ENCODE measurements at places on chromosomes 3 and 15. TPM values are rescaled to one million over a fixed set of nuclear protein-coding genes. Genes with fewer than 3 reads are reported as not detected.

FBXL2 gene
- 1.5 TPM for polyA plus RNA-seq

FOXL2 gene
- polyA plus RNA-seq: not detected

PP2D1 gene
- not detected for polyA plus RNA-seq

UBA7 gene
- polyA plus RNA-seq: 54.3 TPM

TRIP4 gene
- polyA plus RNA-seq: 14.7 TPM

ST8SIA2 gene
- polyA plus RNA-seq: 0.02 TPM

EEFSEC gene
- 6.1 TPM for polyA plus RNA-seq

SUSD5 gene
- 0.16 TPM for polyA plus RNA-seq

ISLR gene
- 5.3 TPM for polyA plus RNA-seq

GOLGA6L9 gene
- polyA plus RNA-seq: 8.3 TPM

P2RY1 gene
- polyA plus RNA-seq: 7.0 TPM

POPDC2 gene
- 1.8 TPM for polyA plus RNA-seq

CYP1A2 gene
- polyA plus RNA-seq: not detected

SELENOS gene
- 74.4 TPM for polyA plus RNA-seq

SLCO3A1 gene
- polyA plus RNA-seq: 18.2 TPM

RTP3 gene
- not detected for polyA plus RNA-seq

GOLGA8S gene
- 0.10 TPM for polyA plus RNA-seq

TGM4 gene
- polyA plus RNA-seq: not detected

EFCC1 gene
- polyA plus RNA-seq: 1.0 TPM

MASP1 gene
- polyA plus RNA-seq: 0.14 TPM

XCR1 gene
- polyA plus RNA-seq: 0.34 TPM

SCN11A gene
- polyA plus RNA-seq: 0.02 TPM

SMCO1 gene
- polyA plus RNA-seq: not detected

FURIN gene
- polyA plus RNA-seq: 22.3 TPM

ADGRG7 gene
- not detected for polyA plus RNA-seq

SLC15A2 gene
- 2.1 TPM for polyA plus RNA-seq

PEX5L gene
- not detected for polyA plus RNA-seq

CCR3 gene
- polyA plus RNA-seq: not detected

P3H2 gene
- 9.8 TPM for polyA plus RNA-seq

MESP2 gene
- polyA plus RNA-seq: 0.56 TPM

CIDEC gene
- 0.18 TPM for polyA plus RNA-seq

GUCA1C gene
- polyA plus RNA-seq: not detected

MDFIC2 gene
- polyA plus RNA-seq: not detected

DCUN1D1 gene
- polyA plus RNA-seq: 8.9 TPM

GOLGA6D gene
- polyA plus RNA-seq: not detected

ONECUT1 gene
- not detected for polyA plus RNA-seq

GHSR gene
- not detected for polyA plus RNA-seq

LRRC34 gene
- polyA plus RNA-seq: 0.27 TPM

RAB8B gene
- 2.8 TPM for polyA plus RNA-seq

MRAS gene
- 2.4 TPM for polyA plus RNA-seq

SH3GL3 gene
- 3.3 TPM for polyA plus RNA-seq

ANKRD63 gene
- polyA plus RNA-seq: not detected

SLC24A5 gene
- polyA plus RNA-seq: not detected

TRH gene
- polyA plus RNA-seq: not detected

SPINT1 gene
- polyA plus RNA-seq: 191 TPM

SLC27A2 gene
- polyA plus RNA-seq: 2.0 TPM

FHIT gene
- 3.4 TPM for polyA plus RNA-seq

WNT7A gene
- polyA plus RNA-seq: 0.09 TPM

MAP3K13 gene
- polyA plus RNA-seq: 14.7 TPM

BDH1 gene
- polyA plus RNA-seq: 49.5 TPM

CFAP100 gene
- polyA plus RNA-seq: not detected

USP50 gene
- polyA plus RNA-seq: not detected
